H9 (cell line): ENCODE measurements at places on chromosomes 5 and 9.

DNA sequence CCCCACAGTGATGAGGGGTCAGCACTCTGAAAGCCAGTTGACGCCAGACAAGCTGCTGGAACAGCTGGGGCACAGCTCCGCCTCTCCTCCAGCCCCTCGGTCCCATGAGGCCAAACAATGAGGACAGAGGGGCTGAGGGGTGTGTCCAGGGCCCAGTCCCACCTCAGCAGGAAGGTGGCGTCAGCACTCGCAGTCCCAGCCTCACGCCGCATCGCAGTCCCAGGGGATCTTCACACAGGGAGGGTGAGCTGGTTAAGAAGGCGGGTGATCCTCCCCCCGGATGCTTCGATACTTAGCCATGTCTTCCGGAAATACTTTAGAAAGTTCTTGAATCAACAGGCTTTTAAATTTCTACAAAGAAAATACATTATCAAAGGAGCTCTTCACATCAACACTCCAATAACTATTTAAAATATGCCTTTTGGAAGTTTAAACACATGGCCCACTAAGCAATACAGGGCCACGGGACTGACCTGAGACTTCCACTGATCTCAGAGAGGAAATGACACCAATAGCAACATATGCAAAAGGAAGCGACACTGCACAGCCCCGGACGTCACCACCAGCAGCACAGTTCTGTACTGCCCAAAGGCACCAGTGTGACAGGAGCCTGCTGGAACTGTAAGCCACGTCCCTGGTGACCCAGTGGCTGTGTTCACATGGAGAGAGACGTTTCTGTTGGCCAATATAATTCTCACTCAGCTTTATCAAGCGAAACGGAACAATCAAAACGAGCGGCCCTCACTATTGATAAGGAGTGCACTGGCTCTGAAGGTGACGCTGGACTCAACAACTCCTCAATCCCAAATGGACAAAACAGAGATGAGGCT lies 5.9 kb downstream of the MED10 start:
- peak; percentile 25 for DNase-seq
- H3K4me3 ChIP-seq = no peak overlapping the region
- H3K4me1 ChIP-seq = no peaks in the 10 kb centered on the region
- no peaks in the 10 kb centered on the region for H3K27me3 ChIP-seq

- DNase-seq = no peak
- H3K27me3 ChIP-seq = no peaks in the 10 kb centered on the region
- H3K36me3 ChIP-seq = no peaks in the 10 kb centered on the region
Measured at GRCh38 chr5:154652746-154653417, 102.3 kb upstream of the LARP1 start.

- no peak overlapping the region for H3K27ac ChIP-seq
- H3K36me3 ChIP-seq = peaks cover 7% of the 10 kb centered on the region
- H3K4me3 ChIP-seq = no peak overlapping the region
Measured at GRCh38 chr5:60943624-60944023, 1.2 kb downstream of the ERCC8 start.

GRCh38 chr5:136070486-136071285 lies 41.9 kb downstream of the TGFBI start:
- no peak overlapping the region for H3K4me3 ChIP-seq
- peak; percentile 18 for DNase-seq
- peaks cover 6% of the 10 kb centered on the region for H3K4me1 ChIP-seq
- no peaks in the 10 kb centered on the region; the same call in 2 of the 3 replicates for H3K36me3 ChIP-seq

- H3K4me1 ChIP-seq = no peaks in the 10 kb centered on the region
- H3K4me3 ChIP-seq = no peak overlapping the region
- no peaks in the 10 kb centered on the region for H3K27me3 ChIP-seq
- no peak for DNase-seq
Measured at GRCh38 chr5:138305797-138306196, 25.8 kb downstream of the CDC25C start.

GRCh38 chr9:1956958-1957357 lies 58.2 kb upstream of the SMARCA2 start:
- no peak overlapping the region for H3K4me3 ChIP-seq
- DNase-seq = no peak
- no peak overlapping the region for H3K27ac ChIP-seq

GRCh38 chr5:155293605-155294178 lies 280.1 kb downstream of the KIF4B start:
- no peaks in the 10 kb centered on the region for H3K27me3 ChIP-seq
- H3K36me3 ChIP-seq = no peaks in the 10 kb centered on the region
- no peak overlapping the region for H3K27ac ChIP-seq
- no peak for DNase-seq

DNA sequence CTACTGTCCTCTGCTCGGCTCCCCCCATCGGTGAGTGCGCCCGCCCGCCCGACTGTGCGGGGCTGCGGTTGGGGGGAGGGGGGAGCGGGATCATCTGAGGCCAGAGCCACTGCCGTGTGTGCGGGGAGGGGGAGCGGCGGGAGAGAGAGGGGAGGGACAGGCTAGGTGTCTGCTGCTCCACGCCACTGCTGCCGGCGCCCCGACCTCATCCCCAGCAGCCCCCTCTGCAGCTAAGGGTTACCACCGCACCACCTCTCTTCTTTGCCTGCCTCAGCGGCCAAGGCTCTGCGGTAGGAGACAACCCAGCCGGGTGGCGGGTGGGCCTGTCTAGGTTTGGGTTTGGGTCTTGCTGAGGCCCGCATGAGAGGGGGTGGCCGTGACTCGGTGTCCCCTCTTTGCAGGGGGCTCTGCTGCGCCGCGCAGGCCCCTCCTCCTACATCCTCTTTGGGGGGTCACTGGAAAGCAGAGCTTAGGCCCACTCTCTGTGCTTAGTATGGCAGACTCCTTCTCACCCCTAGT lies 670 bp upstream of the PURA start:
- H3K4me3 ChIP-seq = peak overlapping the region; percentile 88
- peak; percentile 72 for DNase-seq
- no peaks in the 10 kb centered on the region for H3K36me3 ChIP-seq
- no peak overlapping the region for H3K27ac ChIP-seq
- H3K4me1 ChIP-seq = peaks cover 5% of the 10 kb centered on the region; the same call in 1 of the 2 replicates
- peaks cover 26% of the 10 kb centered on the region for H3K27me3 ChIP-seq

DNA sequence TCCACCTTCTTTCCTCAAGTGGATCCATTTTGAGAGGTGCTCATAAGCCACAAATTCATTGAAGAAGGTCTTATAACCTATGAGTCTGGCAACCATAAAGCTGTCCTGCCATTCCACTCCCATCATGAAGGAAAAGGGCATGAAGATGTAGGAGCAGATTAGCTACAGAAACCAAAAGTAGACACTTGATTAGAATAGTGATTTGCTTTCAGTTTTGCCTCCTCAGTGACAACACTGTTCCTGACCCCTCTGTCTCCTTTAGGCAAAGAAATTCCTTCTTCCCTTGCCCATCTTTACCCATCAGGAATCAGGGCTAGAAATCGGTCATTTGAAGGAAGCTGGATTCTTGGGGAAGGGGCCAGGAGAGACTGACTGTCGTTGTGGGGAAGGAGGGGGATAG lies 55.2 kb downstream of the SLC28A3 start:
- no peaks in the 10 kb centered on the region for H3K27me3 ChIP-seq
- no peak overlapping the region for H3K27ac ChIP-seq
- no peaks in the 10 kb centered on the region for H3K36me3 ChIP-seq
- no peak overlapping the region for H3K4me3 ChIP-seq

- no peaks in the 10 kb centered on the region for H3K27me3 ChIP-seq
- H3K4me3 ChIP-seq = no peak overlapping the region
- H3K27ac ChIP-seq = no peak overlapping the region
- H3K4me1 ChIP-seq = no peaks in the 10 kb centered on the region
- H3K36me3 ChIP-seq = peaks cover 26% of the 10 kb centered on the region
Measured at GRCh38 chr5:5486122-5486521, 63.6 kb downstream of the ICE1 start.
